Amniotic epithelial cell (primary cell): ENCODE measurements at places on chromosomes 16 and 17.

GRCh38 chr17:71872843-71873485 lies 247.9 kb upstream of the SOX9 start:
- no peak for DNase-seq

DNA sequence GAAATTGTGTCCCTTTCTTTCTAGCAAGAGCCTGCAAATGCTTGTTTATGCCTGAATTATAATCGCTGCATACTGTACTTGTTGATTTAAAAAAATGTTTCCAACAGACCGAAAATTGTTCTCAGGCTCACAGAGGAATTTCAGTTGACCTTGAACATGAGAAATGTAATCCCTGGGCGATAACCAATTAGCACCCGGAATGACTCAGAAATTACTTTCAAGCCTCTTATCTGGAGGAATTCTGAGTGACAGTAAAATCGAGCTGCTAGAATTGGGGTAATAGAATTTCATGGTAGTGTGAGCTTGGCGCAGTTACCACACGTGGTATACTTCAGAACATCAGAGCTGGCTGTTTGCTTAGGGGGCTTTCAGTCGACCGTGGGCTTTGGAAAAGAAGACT lies 139.1 kb upstream of the CACNG3 start:
- no peak for DNase-seq

DNA sequence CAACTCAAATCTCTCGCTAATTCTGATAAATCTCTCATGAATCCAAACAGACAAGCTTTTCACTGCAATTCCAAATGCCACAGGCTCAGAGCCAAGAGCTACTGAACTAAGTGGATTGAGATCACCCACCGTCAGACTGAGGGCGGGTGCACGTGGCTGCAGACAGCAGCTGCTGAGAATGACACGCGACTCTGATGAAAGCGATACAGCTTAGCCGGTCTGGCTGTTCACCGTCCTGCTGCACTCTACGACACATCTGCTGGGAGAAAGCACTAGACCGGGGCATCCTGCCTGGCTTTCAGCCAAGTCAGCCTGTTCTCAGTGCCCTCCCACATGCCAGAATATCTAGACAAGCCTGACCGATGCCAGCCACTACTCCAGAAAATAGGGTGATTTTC lies 42.6 kb downstream of the KLHDC4 start:
- peak; percentile 70 for DNase-seq

DNA sequence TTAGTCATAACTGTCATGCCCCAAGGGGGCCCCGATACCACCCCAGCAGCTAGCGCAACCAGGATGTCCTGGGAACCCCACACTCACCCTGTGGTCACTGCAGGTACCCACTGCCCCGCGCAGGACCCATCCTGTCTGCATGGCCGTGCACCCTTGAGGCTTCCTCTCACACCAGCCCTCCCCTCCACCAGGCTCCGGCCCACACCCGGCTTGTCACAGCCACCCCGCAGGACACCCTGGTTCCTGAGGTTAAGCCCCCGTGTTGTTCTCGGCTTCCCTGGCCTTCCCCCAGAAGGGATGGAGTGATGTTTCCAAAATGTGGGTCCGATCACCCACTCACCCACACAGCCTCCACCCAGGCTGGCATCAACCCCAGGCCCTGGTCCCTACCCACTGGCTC lies 7.5 kb downstream of the DNASE1L2 start:
- no peak for DNase-seq
